Nucleus accumbens (tissue), 56 donors: ENCODE measurements at places on chromosomes 4 and X.

- DNase-seq: no peak
Observed at GRCh38 chr4:184012937-184013336, 107.8 kb downstream of the STOX2 start.

DNA sequence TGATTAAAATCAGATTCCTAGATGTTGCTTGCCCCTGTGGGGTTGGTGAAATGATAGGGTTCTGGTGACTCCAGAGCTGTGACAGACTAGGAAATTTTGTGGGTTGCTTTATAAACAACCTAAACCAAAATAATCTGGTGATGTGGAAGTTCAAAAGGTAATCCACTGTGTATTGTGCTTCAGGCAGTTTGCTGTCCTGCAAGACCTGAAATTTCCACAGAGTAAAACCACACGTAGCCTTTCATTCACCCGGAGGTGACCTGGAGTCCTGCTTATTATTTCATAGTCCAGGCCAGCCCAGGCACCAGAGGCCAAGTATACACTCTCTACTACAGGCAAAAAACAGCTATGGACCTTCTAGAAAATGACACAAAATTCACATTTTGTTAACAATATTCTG is 114.6 kb upstream of the CBR4 start:
- DNase-seq: no peak

GRCh38 chr4:8272472-8273428 is 3.2 kb downstream of the HTRA3 start:
- DNase-seq: no peak

DNA sequence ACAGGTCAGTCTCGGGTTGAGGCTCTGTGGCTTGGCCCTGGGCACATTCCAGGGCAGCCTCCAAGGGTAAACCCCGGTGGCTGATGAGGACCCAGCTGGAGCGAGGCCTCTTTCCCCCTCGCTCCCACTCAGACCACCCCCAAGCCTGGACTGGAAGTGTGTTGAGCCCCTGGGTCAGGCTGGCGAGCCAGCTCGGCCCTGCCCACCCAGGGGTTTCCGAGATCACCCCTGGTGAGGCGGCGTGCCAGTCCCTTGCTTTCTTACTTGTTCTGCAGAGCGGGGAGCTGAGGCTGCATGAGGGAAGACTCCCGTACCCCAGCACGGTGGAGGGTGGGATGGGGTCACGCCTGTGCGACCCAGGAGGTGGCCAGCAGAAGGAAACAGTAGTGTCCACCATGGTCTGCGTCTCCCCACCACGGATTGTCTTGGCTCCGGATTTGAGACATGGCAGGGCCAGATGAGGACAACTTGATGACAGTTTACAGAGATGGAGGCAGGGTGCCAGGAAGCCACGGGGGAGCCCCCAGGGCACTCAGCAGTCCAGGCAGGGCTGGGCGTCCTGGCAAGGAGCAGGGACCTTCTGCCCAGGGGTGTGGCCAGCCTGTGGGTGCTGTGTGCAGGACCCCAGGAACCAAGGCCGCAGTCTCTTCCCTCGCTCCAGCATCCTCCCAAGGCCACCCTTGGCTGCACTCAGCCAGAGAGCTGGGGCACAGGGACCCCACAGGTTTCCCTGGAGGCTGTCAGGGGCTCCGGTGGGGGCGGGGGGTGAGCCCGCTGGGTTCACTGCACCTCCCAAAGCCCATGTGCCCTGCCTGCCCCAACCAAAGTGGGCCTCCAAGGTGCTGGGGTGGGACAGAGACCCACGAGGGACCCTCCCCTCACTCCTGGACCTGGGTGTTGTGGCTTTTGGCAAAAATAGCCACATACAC is 6.6 kb upstream of the FGFRL1 start:
- DNase-seq: no peak

DNA sequence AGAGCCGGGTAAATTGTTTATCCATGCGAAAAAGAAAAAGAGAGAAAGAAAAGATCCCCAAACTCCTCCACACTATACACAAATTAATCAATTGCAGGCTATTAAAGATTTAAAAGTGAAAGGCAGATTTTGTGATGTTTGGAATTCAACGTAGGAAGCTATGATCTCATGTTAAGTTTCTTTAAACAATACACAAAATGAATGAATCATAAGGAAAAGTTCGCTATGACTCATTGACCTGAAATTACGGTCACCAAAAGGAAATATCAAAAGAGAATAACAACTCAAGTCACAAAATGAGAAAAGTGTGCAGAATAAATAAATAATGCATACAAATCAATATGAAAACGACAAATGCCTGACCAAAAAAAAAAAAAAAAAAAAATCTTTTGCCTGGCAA is 28.6 kb downstream of the CLNK start:
- DNase-seq: no peak

DNA sequence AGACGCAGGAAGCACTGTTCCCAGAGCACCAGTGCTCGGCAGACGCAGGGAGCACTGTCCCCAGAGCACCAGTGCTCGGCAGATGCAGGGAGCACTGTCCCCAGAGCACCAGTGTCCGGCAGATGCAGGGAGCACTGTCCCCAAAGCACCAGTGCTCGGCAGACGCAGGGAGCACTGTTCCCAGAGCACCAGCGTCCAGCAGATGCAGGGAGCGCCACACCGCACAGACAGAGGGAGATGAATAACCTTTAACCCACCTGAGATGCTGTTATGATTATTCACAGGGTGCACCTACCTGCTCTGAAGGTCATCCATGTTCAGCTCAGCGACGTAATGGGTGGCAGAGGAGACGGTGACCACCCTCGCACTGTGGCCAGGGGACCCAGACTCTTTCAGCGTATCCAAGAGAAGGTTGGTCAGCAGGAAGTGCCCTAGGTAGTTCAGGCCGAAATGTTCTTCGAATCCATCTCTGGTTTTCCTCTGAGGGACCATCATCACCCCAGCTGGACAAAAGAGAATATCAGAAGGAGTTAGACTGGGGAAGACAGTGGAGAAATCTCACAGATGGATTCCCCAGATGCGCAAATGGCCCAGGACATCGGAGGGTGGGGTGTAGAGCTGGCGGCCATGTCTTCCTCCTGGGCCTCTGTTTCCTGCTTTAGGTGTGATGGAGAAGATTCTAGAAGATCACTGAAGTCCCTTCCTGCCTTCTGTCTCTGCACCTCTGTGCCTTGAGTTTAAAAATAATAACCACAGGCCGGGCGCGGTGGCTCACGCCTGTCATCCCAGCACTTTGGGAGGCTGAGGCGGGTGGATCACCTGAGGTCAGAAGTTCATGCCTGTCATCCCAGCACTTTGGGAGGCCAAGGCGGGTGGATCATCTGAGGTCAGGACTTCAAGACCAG is 234.1 kb downstream of the DHRSX start:
- no peak for DNase-seq

GRCh38 chr4:4268776-4269175 is 20.8 kb upstream of the TMEM128 start:
- no peak for DNase-seq

DNA sequence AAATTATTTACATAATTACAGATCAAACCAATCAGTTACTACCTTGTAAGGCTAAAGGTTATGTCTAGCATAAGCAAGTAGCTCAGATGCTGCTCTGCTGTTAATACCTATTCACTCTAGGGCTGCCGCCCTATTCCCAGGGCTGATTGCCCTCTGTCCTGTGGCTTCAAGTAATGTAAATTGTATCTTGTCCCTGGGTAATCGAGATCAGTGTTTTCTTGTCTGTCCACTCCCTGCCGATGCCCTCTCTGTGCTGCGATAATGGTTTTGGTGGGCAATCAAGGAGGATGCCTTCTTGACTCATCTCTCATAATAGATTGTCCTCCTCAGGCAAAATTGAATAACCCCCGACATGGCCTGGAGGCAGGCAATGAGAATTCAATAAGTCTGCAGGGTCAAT is 641.0 kb upstream of the PITX2 start:
- DNase-seq: no peak

GRCh38 chrX:128365492-128365891 is 313.3 kb upstream of the ACTRT1 start:
- DNase-seq: no peak

DNA sequence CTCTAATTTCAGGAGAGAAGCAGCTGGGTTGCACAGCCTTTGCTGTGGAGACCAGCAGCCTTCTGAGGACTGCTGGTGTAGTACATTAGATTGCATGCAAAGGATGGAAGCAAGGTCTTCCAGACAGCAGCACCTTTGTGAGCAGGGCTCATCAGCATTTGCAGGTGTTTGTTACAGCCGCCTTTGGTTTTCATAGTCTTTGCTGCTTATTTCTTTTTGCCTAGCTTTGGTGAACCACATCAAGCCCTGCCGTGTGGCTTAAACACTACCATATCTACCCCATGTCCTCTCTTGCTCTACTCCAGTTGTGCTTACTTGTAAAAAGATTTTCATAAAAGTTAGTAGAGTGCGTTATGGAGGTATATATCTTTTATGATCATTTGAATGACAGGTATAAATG is 57.5 kb downstream of the MTM1 start:
- no peak for DNase-seq

- DNase-seq: no peak
Observed at GRCh38 chr4:20639346-20639745, 60.9 kb upstream of the PACRGL start.

GRCh38 chrX:23578079-23578478 is 89.2 kb upstream of the PRDX4 start:
- no peak for DNase-seq

GRCh38 chr4:111556141-111556781 is 589.0 kb upstream of the FAM241A start:
- no peak for DNase-seq

GRCh38 chrX:11341274-11342201 is 48.3 kb downstream of the AMELX start:
- no peak for DNase-seq

DNA sequence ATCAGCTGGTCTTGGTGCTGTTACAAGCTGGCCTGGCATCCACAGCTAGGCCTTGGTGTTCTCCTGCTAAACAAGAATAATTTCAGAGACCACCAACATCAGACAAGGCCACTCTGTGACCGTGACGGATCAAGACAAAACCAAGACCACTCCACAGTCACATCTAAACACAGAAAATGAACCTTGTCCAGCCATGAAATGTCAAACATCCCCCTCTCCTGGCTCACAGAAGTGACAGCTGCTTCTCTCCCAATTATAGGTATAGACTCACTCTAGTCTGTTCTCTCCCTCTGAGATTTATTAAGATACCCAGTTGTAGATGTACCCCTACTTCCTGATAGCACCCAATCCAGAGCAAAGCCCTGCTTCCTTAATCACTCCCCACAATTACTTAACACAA is 40.4 kb downstream of the EFHC2 start:
- DNase-seq: no peak

DNA sequence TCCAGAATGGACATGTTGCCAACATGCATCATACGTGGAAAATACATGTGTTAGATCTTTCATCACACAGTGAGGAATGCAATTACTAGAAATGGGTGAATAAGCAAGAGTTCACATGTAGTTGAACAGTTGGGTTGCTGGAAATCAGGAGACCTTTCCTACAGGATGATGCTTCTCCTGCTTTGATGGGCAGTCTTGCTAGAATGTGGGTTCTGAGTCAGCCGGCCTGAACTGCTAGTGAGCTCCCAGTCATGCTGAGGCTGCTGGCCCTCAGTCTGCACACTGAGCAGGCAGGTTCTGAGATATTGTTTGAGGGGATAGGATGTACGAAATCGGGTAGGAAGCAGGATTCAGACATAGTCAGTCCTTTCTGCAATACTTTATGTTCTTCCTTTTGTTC is 20.2 kb downstream of the MSL3 start:
- DNase-seq: no peak

DNA sequence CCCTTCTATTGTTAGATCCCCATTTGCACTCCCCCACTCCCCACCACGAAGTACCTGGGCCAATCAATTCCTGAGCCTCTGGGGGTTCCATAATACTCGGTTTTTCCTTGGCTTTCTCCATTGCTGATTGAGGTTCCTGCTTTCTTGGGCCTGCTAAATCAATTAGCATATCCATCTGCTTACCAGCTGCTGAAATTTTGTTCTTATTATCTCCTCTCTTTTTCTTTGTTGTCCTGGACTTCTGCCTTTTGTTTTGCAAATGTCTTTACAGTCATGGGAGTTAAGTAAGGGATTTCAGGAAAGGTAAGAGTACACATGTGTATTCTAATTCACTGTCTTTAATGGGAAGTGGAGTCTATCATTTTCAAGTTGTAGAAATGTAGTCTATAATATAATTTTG is 222.2 kb downstream of the MID1 start:
- no peak for DNase-seq

- no peak for DNase-seq
Observed at GRCh38 chrX:68934922-68935321, 106.1 kb downstream of the EFNB1 start.

GRCh38 chr4:68895561-68896198 is 55.9 kb downstream of the UGT2A3 start:
- no peak for DNase-seq

DNA sequence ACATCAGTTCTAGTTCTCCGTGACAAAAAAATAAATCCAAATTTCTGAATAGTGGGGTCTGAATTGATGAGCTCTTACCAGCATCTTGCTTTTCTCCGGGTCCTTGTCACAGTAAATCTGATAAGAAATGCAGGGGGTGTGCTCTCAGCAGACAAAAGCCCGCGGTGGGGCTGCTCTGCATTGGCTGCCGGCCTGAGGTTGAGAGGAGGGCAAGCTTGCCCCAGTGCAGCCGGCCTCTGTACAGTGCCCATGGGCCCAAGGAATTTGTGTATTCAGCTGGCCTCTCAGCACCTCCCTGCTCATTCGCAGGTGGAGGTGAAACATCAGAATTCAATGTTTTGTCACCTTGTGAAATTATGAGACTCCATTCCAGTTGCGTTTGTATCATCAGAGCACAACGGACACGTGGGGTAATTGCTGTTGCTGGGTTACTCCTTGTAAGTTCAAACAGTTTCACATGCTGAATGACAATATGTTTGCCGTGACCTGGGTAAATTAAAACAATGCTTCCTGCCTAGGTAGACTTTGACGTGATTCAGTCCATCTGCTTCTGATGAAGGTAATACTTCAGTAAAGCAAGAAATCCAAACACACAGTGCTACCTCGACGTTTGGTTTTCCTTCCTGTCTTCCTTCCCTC is 596.4 kb downstream of the MID1IP1 start:
- DNase-seq: no peak

- DNase-seq: peak; percentile 19
Observed at GRCh38 chr4:145938618-145939440, at the start of gene ZNF827. Gene ZNF827, minus strand, starts transcription at chr4:145938823. Its CDS starts 416 bp downstream, at chr4:145938407.

DNA sequence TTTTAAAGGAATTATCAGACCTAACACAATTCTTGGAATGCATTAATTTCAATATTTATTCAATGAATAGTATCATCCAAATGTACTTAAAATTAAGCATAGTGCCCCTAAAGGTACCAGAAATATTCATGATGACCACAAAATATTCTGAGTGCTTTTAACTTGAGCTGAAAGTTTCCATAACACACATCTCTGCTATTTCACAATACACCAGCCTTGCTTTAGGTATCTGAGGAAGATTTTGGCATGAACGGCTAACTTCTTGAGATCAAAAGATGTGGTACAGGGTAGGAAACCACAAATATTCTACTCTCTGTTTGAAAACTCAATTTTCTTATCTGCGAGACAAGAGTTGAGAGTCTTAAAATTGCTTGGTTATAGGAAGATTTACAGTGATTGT is 538.3 kb upstream of the PCDH7 start:
- no peak for DNase-seq

- DNase-seq: no peak
Observed at GRCh38 chrX:103716962-103717361, 6.3 kb downstream of the TMEM31 start.
